ENCODE measurements at places on chromosomes 2 and 18.
A peak's percentile ranks its signal among the peaks of the same experiment; 100 is the strongest.

GRCh38 chr18:26711756-26712155 lies 153.8 kb downstream of the AQP4 start:
- DNase-seq = no peak

DNA sequence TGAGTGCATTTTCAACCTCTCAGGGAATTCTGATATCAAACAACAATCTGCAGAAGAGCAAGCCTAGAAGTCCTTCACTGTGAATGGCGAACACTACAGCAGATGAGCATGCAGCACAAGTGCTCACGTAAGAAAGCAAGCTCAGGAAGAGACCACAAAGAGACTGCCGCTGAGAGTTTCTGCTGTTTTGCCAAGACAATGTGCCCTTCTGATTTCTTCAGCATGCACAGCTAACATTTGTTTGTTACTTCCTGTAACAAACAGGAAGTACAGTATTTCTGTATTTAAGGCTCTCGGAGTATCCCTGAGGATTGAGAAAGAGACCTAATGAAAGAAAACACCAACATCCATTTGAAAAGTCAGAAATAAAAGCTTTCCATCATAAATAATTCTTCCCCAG lies 45.9 kb downstream of the MBOAT2 start:
- DNase-seq = no peak

DNA sequence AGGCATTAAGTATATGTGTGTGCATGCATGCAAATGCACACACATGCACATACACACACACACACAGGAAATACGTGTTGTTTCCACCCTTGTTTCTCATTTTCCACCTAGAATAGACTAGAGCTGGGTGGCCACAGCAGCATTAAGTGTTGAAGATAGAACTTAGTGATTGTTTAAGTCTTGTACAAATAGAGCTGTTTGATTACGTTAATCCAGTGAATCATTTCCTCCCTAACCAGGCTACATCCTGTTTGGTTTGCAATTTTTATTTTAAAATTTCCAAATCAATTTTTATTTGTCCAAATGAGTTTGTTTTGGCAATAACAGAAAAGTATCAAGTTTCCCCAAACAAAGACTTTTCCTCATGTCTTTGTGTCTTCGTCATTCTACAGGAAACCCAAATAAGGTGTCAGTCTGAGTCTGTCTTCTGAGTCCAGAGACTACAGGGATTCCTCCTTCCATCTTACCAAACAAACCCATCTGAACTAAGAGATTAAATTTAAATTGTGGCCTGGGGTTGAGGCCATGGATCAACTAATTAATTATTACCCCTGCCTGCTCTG lies 74.6 kb upstream of the GALNT5 start:
- DNase-seq = peak; percentile 67

GRCh38 chr2:127612111-127612822 lies 33.7 kb upstream of the GPR17 start:
- no peak for DNase-seq

DNA sequence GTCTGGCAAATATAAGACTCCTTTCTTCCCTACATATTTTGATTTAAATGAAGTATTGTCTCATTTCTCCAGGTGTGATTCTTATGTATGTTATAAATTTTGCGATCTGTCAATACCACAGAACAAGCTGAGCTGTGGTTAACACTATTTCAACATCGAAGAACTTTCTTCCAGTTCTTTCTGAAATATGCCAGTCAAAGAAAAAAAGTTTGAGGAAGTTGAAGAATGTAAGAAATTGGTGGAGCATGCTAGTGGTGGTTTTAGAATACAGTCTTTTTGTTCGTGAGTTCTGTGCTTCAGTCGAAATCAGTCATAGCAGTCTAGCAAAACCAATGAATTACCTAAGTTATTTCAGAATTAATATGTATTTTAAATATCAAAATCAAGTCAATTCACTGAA lies 8.6 kb upstream of the COBLL1 start:
- DNase-seq = no peak

DNA sequence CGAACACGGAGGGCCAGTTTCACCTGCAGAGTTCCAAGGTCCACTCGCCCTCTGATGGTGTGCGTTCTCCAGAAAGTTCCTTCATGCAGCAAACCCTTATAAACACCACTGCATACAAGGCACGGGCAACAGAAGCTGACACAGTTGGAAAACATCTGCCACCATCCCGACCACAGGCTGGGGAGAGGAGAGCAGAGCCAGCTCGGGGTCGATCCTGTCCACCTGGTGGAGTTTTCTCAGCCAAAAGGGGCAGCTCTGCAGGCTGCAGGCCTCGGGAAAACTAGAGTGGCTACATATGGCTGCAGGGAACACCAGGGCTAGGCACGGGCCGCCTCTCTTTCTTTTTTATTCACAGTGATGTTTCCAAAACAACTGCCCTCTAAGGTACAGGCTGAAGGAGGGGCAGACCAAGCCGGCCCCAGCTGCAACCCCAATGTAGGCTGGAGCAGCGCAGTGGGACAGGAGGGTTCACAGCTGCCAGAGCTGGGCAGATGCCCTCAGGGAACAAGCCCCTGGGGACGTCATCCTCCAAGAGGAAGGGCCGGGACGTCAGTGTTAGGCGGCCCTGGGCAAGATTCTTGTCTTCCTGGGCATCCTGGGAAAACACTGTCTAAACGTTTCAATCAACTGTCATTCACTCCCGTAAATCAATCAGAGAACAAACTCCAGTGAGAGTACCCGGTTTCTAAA lies 274.7 kb downstream of the TWIST2 start:
- no peak for DNase-seq
